ENCODE measurements at places on chromosomes 12 and 14.
A peak's percentile ranks its signal among the peaks of the same experiment; 100 is the strongest.

- no peak for DNase-seq
Measured at GRCh38 chr12:121181181-121181580, 28.7 kb upstream of the P2RX4 start.

DNA sequence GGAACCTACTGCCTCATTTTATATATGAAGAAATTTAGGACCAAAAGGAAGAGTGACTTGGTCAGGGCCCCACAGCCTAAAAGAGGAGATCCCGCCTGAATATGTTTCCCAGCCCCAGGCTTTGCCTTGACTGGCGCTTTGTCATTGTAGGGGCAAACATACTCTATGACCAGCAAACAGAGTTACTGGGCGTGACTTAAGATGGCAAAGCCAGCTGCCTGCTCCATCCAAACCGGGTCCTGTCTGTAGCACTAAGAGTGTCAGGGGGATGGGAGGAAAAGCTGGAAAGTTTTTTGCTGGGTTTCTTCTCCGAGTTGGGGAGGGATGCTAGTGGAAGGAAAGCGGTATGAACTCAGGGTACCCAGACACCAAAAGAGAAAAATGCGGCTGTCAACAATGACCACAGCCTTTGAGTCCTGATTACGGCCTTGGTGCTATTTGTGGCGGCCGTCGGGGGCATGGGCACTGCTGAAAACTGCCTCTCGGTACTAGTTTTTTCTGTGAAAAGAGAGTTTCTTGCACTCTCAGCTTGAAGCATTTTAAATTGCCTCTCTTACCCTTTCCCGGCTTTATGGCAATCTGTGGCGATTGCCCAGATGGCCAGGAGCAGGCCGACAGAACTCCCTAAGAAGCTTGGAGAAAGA, 82.7 kb downstream of the PRIMA1 start:
- no peak for DNase-seq

DNA sequence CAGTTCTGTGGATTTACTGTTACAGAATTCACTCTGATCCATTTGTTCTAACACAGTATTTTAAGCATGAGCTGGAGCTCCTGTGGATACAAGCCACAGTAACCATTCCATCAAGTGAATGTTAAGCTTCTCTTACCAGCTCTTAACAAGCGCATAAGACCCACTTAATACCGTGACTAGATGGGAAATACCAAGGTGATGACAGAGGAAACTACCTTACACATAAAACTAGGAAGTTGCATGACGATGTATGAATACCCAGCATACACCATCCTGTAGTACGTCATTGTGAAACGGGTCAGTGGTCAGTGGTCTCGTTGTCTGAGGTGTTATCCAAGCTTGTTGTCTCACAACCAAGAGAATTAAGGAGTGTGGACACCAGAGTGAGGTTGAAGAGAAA, 2.0 kb upstream of the GALC start:
- DNase-seq = no peak

DNA sequence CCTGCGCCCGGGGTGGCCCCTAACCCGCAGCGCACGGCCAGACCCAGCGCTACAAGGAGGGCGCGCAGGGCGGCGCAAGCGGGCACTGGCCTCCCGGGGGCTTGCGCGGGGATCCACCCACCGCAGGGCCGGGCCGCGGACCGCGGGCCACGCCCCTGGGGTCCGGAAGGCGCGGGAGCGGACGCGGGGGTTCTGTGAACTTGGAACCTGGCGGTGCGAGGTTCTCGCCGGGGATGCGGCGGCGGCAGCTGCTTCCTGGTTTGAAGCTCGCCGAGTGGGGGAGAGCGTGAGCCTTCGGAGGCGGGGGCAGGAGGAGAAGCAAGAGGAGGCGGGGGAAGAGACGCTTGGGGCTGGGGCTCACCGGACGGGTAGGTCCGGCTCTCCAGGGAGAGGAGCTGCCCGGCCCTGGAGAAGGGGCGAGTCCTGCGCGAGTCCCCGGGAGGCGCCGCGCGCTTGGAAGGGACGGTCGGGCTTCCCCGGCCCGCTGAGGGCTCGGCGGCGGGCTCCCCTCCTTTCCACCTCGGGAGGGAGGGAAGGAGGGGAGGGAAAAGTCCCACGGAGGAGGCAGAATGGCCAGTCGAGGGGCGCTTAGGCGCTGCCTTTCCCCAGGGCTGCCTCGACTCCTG, at the start of gene PRKCH:
PRKCH (plus strand) TSS at position 195 of the 626 bp plus-strand sequence. CDS start 523 bp downstream, outside the sequence.
- DNase-seq = peak; percentile 52

DNA sequence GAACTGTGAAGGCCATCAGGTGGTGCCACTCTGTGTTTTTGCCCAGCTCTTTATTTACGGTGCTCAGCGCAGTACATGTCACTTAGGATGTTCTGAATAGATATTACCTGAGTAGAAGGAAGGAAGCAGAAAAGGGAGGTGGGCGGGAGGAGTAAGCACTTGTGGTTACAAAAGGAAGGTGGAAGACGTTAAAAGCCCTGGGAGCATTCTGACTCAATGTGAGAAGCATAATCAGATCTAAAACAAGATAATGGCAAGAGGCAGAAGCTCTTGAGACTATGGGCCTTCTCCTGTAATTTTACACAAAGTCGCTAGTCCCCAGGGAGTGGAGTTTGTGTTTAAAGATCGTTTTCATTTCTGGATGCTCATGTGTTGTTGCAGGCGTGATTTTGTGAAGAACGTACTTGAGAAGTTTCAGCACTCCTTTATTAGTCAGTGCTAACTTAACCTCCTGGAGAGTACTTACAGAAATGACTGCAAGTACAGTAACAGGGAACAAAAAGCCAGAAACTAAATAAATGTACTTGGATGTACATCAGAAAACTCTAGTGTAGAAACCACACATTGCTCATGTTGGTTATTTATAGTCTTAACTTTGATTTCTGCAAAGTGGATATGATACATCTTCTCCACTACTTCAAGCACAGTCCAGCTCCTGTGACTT, 1523.5 kb downstream of the AACS start:
- no peak for DNase-seq

GRCh38 chr12:76876696-76877229, 2.1 kb downstream of the CSRP2 start:
- no peak for DNase-seq

DNA sequence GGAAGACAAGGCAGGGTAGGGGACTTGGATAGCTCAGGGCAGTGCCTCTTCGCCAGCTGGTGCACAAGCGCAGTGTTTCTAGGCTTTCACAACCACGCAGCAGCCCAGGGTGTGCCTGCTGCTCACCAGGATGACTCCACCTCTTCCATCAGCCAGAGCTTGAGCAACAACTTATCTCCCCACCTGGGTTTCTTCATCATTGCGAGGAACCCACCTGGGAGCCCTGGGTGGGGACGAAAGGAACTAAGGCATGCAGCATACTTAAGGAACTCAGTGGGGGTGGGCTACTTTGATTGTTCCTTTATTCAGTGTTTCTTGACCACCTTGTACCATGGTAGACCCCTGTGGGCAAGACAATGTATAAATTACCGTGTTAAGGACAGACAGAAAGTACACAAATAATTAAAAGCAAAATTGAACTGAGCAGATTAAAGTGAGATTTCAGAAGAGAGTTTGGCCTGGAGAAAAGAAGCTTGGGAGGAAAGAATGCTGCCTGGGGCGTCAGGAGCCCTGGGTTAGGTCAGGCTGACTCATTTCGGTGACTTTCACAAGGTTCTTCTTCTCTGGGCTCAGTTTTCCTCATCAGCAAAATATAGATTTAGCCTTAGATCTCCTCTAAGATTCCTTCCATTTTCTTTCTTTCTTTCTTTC, 22.9 kb downstream of the KRT18 start:
- DNase-seq = peak; percentile 18

DNA sequence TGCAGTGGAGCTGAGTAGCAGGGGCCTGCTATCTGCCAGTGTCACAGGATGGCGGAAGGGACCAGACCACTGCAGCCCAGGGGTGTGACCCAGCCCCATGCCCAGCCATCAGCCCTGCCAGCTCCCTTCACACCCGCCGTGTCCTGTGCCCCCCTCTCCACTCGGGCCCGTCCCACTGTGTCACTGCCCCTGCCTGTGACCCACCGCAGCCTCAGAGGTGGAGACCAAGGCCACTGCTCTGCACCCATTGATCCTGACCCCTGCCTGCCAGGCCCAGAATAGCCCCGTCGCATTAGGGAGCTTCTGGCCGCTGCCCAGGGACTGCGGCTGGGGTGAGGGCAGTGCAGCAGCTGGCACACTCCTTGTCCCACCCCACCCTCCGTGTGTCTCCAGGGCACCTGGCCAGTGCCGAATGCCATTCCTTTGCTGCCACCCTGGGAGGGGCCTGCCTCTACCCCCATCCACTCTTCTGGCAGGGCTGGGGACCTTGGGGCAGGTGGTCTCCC, 2.1 kb upstream of the CRIP2 start:
- no peak for DNase-seq

- DNase-seq = no peak
Measured at GRCh38 chr12:129779989-129780388, 123.8 kb downstream of the TMEM132D start.

GRCh38 chr14:28666961-28667360, 99.6 kb upstream of the FOXG1 start:
- no peak for DNase-seq

DNA sequence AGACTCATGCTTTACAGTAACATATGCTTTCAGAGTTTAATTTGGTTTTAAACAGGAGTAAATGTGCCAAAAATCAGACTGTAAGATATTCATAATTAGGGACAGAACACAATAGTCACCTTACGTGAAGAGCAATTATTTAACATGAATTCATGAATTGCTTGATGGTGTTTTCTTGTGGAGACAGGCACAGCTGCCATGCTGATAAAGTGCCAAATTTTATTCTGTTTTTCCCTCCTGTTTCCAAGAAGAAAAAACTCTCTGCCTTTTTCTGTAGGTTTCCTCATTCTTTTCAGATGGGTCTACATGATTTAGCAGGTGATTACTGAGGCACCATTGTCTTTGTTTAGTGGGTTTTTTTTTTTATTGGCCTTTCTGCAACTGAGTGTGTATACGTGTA, 80.1 kb downstream of the C12orf42 start:
- DNase-seq = peak; percentile 50

- DNase-seq = peak; percentile 65
Measured at GRCh38 chr14:92470811-92471210, 42.8 kb upstream of the RIN3 start.

- DNase-seq = peak; percentile 35
Measured at GRCh38 chr12:74365178-74365964, 172.3 kb upstream of the ATXN7L3B start.

DNA sequence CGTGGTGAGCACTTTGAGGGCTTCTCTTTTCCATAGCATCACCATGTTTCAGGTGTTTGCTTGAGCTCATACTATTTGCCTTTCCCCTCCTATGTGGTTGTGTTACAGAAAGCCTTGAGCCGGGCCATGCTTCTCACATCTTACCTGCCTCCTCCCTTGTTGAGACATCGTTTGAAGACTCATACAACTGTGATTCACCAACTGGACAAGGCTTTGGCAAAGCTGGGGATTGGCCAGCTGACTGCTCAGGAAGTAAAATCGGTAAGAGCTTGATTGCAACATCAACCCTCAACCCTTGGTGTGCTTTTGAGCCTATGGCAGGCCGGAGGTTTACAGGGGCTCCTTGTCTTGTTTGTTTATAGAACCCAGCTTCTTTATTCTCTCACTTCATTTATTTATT, 8.1 kb downstream of the LETMD1 start:
- no peak for DNase-seq

GRCh38 chr12:29241821-29242591, 92.9 kb downstream of the FAR2 start:
- peak; percentile 91 for DNase-seq

GRCh38 chr14:76829650-76830421, 3.6 kb downstream of the LRRC74A start:
- DNase-seq = no peak

DNA sequence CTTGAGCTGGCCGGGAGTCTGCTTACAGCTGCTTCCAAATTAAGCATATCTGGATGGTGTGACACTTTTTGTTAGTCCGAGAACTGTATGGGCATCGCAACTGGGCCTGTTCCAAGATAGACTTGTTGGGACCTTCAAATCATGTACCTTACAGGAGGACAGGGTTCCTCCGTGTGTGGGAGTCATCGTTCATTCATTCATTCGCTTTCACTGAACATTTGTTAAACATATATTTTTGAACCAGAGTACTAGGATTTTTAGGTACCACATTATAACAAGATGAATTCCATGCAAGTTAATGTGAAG, 387 bp upstream of the IPO8 start:
- no peak for DNase-seq

Data from NCI-H2171 treated with DMSO at 0.1 percent for 48 hours (cell line).